Sciatic nerve (tissue), 2 donors: ENCODE measurements at places on chromosomes 2 and 18. TPM values are rescaled to one million over a fixed set of nuclear protein-coding genes. Genes with fewer than 3 reads are reported as not detected.

GRCh38 chr2:5442736-5443135, 249.4 kb upstream of the SOX11 start:
- DNase-seq = no peak

DNA sequence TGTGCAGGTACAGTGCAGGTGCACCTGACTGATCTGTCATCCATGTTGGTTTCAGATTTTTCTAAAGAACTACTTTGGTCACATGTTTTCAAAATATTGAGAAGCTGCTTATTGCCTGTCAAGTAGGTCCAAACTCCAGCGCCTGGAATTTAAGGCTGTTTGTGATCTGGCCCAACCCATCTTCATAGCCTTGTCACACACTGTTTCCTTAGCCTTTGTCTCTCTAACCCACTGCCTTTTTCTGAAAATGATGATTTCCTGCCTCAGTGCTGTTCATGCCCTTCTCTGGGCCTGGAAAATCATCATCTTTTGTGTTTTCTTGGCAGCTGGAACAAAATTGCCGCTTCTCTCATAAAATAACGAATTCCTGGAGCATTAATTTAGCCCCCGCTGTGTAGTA, 7.2 kb downstream of the LIMS1 start:
- DNase-seq = no peak

DNA sequence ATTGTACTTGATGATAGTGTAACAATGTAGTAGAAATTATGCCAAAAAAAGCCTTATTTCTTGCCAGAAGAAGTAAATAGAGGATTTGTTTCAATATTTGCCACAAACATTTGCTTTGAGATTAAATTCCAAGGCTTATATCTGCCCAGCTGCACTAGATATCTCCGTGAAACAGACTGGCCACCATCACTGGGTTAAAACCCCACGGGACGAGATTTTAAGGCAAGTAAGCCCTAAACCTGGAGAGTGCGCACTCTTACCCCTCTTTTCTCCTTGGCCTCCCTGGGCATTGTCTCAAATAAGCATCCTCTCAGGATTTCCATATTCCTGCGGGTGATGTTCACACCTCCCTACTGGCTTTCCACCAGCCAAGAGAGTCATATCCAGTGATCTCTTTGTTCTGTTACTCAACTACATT, 334.4 kb downstream of the AGPS start:
- no peak for DNase-seq

DNA sequence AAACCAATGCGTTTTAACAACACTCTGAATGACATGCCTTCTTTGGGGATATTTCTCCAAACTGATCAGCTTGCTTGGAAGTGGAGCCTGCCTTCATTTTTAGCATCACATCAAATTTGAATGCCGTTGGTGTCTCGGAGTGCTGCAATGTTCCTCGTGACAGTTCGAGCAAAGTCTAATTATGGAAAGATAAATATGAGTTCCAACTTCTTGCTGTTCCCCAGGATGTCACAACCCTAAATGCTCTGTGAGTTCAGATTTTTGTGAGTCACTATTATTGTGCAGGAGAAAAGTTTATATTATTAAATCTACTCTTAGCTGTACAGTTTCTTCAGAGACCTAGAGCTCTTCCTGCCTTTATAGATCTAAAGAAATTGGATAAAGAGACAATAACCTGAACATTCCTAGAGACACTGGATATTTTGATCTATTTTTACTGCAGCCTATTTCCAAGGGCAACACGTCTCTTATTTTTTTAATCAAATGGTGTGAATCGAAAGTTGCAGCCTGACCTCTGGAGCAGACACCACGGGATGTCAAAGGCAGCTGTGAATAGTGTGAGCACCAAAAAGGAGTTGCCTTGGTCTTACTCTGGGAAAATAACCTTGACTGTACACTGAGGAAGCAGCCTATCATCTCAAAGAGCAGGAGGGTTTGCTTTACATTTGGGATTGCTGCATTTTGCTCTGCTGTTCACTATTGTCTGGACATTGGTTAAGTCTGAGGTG, 330.1 kb downstream of the TDRD15 start:
- no peak for DNase-seq

- DNase-seq = no peak
Measured at GRCh38 chr2:69773206-69773605, 31.3 kb downstream of the ANXA4 start.

Gene ASNSD1
- 40.3 TPM for total RNA-seq

- DNase-seq = no peak
Measured at GRCh38 chr18:67518566-67518965, 2.0 kb upstream of the DSEL start.

DNA sequence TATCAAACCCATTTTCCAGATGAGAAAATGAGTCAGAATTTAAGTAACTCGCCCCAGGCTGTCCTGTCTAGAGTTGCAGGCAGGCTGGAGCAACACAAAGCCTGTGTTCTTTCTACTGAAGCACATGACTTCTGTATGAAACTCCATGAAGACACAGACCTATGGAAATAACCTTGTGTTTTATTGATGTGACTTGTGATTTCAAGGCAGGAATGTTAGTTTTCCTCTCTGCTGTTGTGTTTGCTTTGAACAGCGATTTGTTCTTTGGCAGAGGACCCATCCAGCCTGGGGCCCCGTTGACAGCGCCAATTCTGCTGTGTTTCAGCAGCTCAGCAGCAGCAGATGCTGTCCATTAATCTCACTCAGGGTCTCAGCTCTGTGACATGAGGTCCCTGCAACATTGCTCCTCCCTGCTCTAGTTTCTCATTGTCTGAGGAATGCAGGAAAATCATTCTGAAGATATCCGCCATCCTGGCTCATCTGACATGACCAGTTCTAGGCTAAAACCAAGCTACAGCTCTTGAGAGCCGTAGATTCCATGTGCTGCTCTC, 344.3 kb upstream of the RAB12 start:
- no peak for DNase-seq

GRCh38 chr18:31241425-31241824, 76.5 kb upstream of the DSG1 start:
- no peak for DNase-seq

GRCh38 chr18:50441501-50441900, 66.7 kb downstream of the SKA1 start:
- no peak for DNase-seq

GRCh38 chr2:6653281-6653750, 212.4 kb downstream of the CMPK2 start:
- no peak for DNase-seq

DNA sequence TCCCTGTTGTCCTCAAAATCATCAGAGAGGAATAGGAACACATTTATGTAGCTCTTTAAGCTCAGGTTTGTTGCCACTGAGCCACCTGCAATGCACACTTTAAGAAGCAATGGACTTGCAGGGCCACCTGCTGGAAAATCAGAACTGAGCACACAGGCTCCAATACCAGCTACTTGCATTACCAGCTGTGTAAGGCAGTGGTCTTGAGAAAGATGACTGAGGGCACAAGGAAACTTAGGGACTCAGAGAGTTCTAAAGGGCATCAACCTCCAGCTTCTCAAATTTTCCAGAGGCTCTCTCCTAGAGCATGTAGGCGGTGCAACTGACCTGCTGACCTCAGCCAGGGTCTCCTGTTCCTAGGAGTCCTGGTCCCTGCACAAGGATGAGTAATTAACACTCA, 2.5 kb upstream of the CNDP2 start:
- no peak for DNase-seq

- DNase-seq = no peak
Measured at GRCh38 chr18:27717816-27718215, 459.1 kb downstream of the CDH2 start.

DNA sequence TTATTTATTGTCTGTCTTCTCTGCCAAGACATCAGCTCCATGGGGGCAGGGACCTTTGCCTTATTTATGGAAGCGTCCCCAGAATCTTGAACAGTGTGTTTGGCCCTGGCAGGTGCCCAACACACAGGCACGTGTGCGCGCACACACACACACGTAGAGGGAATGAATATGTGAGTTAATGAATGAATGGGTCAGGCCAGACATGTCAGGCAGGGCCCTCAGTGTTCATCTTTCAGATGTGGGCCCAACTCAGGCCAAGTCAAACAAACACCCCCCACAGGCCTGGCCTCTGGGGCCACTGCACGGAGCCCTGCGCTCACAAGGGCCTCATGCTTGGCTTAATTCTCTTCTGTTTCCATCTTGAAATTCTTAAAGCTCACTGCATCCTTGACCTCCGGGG, 54.1 kb downstream of the DYSF start:
- DNase-seq = no peak

GRCh38 chr2:29130295-29130694, 15.1 kb downstream of the CLIP4 start:
- DNase-seq = no peak

- DNase-seq = no peak
Measured at GRCh38 chr2:69639266-69639665, 4.3 kb downstream of the AAK1 start.

DNA sequence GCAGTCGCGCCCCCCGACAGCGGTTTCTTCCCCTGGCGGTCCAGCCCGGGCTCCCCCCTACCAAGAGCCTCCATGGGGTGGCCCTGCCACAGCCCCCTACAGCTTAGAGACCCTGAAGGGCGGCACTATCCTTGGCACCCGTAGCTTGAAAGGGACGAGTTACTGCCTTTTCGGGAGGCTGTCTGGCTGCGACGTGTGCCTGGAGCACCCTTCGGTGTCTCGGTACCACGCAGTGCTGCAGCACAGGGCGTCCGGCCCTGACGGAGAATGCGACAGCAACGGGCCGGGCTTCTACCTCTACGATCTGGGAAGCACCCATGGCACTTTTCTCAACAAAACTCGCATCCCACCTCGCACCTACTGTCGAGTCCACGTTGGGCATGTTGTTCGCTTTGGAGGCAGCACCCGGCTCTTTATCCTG, 475 bp downstream of the SLC4A1AP start:
- no peak for DNase-seq

DNA sequence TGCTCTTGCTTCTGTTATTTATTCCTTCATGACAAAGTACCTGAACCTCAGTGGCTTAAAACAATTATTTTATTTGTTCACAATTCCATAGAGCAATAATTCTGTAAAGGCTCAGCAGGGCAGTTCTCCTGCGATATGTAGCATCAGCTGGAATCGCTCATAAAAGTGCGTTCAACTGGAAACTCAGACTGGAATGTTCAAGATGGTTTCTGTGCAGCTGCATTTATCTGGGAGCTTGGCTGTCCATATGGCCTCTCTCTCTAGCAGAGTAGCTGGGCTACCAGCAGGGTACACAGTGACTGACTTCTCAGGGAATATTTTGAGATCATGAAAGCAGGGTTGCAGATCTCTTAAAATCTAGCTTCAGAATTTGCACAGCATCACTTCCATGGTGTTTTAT, 13.5 kb downstream of the CCDC121 start:
- no peak for DNase-seq

Gene CTAGE1
- total RNA-seq = not detected

- no peak for DNase-seq
Measured at GRCh38 chr2:181896286-181896685, 4.8 kb downstream of the ITPRID2 start.

DNA sequence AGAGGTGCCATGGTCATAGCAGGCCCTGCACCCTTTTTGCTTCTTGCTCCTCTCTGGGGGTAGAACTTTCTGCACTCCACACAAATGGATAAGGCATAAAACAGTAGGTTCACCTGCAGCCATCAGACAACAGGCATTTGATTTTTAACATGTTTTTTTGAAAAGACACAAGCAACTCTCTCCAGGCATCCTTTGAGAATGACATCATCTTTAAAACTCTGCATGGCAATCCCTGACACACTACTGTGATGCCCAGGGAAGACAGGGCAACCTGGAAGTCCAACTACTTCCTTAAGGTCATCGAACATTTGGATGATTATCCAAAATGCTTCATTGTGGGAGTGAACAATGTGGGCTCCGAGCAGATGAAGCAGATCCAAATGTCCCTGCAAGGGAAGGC, 82.8 kb downstream of the SKA1 start:
- no peak for DNase-seq

Gene C2orf15
- not detected for total RNA-seq

Gene ELOA2
- not detected for total RNA-seq

Gene CLIP4
- 85.6 TPM for total RNA-seq

Gene PRSS56
- not detected for total RNA-seq

Gene ITGB6
- not detected for total RNA-seq

DNA sequence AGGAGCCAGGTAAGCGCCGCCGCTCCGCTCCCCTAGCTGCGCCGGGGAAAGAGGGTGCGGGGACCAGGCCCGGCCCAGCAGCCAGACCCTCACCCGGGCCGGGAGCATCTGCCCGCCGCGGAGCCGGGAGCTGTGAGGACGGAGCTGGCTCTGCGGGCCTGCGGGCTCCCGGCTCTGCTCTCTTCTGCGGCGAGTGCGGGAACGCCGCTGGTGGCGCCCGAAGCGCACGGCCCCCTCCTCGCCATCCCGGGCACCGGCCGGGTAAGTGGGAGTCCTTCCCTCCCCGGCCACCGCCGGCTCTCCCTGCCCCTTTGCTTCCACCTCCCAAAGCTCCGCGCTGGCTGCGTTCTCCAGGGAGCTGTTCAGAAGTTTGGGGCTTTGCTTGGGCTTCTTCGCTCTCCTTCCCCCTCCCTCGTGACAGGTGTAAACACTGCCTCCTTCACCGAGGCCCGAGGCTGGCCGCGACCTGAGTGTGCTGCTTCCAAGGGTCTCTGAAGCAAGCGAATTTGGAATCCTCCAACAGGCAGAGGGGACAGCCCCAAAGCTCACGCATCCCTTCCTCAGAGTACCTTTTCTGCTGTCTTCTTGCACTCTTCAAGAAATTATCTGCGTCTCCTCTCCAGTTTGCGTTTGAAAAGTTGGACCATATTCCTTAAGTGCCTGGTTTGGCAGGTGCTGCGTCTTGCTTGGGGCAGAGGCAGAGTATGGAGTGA, 632 bp downstream of the AFTPH start:
- peak; percentile 68 for DNase-seq

GRCh38 chr2:11389551-11390398, 45.3 kb upstream of the ROCK2 start:
- no peak for DNase-seq

DNA sequence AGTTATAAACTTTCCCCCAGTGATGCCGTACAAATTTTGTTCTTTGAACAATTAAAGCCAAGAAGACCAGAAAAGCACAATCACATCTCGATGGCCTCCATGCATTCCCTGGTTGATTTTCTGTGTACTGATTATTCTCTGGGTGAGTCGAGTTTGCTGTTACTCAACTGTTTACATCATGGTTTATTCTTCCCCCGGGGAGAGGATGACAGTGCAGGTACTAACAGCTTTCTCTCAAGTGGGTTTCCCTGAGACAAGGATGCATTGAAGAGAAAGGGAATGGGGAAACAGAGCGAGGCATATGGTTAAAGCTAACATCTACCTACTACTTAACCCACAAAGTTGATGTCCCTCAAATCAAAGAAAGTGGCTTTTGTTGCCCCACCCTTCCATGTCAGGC, 410.8 kb upstream of the FANCL start:
- no peak for DNase-seq
